GM03348 (cell line): ENCODE measurements at places on chromosomes 7 and 10.

- no peak for DNase-seq
Measured at GRCh38 chr7:130970696-130971095, 236.7 kb upstream of the KLF14 start.

DNA sequence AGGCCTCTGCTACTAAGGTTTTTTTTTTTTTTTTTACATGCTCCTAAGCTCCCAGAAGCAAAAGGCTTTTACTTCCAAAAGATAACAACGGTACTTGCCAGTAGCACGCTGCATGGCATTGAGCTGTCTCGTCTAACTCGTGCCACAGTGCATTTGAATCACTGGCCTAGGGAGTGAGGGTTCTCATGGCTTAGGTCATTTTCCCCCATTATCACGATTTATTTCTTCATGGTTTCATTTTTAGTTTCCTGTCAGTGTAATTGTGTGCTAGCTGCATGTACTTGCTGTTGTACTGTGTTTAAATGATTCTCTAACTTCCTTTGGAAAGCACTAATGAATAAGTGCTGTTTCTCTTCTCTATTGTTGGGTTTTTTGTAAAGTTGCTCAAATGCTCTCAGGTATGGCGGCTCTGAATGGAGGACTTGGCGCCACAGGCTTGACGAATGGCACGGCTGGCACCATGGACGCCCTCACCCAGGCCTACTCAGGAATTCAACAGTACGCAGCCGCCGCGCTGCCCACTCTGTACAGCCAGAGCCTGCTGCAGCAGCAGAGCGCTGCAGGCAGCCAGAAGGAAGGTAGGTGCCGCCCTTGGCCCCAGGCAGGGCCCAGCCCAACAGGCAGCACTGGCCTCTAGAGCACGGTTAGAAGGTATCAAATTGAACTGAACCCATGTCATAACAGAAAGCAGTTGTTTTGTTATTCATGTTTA lies 290.5 kb downstream of the USP6NL start:
- no peak for DNase-seq

DNA sequence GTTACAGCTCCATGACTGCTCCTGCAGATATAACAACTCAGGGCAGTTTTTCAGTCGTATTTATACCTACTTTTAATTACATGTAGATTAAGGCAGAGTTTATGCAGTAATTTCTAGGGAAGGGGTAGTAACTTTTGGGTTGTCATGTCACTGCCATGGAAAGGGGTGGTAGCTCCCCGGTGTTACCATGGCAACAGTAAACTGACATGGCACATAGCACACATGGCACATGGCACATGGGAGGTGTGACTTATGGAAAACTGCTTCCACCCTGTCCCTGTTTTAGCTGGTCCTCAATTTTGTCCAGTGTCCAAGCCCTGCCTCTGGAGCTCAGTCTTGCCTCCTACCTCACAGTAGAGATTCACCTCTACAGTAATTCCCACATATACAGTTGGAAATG lies 3.9 kb upstream of the TOMM7 start:
- DNase-seq = no peak

GRCh38 chr7:20858951-20859350 lies 72.3 kb upstream of the SP8 start:
- DNase-seq = no peak
